A673 (cell line): ENCODE measurements at places on chromosomes 12 and 14.

- no peak for DNase-seq
Observed at GRCh38 chr14:100658181-100658886, 68.4 kb upstream of the DLK1 start.

GRCh38 chr12:82461836-82462235 lies 103.5 kb downstream of the METTL25 start:
- peak; percentile 3 for DNase-seq

- DNase-seq = no peak
Observed at GRCh38 chr12:2231956-2232355, 179.2 kb downstream of the CACNA1C start.

DNA sequence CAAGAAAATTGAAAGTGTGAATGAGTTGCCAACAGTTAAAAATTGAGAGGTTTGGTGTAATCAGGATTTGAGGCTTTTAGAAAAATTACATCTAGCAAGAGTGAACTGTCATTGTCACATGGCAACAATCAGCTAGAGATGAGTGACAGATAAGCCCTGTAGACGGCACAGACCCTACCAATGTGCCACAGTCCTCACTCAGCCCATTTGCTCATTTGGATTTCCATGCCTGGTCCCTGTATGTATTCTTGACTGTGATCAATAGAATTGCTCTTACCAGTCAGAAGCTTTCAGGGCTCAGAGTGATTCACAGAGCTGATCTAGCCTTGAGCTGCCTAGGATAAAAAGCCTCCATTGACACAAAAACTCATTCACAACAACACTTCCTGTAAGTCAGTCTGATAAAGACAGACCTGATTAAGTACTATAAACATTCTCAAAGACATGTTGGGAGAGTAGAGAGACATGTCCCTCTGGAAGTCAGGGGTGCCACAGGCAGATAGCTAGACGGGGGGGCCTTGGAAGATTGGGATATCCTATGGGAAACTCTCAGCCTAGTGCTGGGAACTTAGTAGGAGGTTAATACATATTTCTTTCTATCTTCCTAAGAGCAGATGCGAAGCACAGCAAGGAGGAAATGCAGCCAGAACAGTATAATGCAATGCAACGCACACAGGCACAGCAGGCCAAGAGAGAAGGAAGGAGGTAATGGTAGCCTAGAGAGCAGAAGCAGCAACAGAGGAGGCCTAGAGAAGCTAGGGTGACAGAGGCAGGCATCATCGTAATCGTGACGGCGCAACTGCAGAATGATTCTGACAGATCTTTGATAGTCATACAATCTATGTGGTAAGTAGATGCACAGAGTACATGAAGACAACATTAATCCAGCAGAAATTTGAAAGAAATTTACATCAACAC lies 2.0 kb upstream of the PELI2 start:
- DNase-seq = no peak

DNA sequence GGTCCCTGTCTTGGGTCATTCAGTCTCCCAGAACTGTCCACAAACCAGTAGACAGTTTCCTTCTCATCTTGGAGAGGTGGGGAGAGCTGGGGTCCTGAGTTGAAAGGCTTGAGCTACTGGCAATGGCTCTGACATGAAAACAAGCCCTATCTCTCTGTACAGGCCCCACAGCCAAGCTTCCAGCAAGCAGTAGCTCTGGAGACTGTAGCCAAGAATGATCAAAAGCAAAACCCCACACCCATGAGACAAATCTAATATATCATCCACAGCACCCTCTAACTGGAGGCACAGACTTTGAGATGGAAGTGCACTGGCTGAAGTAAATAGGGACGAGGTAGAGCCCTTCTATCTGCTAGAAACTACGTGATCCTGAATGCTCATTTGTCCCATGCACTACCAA lies 40.9 kb downstream of the RERG start:
- DNase-seq = no peak

DNA sequence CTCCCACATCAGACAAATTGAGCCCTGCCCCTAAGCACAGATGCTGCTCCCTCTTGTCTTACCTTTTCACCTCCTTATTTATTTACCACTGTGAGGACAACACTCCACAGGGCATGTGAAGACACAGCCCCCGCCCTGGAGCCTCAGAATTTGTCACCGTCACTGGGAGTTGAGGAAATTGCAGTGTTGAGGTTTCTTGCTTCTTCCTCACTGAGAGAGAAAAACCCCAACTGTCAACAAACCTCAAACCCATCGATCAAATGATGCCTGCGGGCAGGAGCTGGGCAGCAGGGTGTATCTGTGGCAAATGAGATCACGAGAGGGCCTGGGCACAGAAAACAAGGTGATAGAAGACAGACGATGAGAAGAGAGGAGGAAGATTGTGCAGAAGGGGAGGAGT lies 30.5 kb upstream of the PLEKHG3 start:
- no peak for DNase-seq

DNA sequence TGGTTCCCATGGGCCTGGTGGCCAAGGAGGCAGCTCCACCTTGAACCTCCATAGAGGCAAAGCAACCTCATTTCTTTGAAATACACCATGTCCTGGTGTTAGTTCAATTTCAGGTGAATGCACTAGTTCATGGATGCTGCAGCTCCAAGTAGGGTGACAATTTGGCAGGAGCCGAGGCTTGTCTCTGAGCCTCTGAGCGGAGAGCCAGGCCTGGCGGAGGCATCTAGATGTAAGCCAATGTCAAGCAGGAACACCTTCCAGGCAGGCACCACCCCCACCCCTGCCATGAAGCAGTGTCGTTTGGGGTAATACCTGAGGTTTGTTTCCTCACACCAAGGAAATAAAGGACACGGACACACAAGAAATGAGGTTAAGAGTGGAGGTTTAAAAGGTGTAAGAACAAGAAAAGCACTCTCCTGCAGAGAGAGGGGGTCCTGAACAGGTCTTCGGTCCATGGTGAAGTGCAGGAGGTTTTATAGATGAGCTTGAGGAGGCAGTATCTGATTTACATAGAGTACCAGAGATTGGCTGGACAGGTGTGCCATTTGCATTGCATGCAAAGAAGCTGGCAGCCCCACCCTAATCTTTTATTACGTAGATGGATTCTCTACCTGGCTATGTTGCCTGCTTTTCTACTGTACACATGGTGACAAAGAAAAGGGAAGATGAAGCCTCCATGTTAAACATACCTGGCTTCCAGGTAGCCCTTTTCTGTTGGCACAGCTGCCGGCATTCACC lies 60.3 kb downstream of the RIN3 start:
- DNase-seq = no peak

GRCh38 chr12:54991991-54992375 lies 7.4 kb upstream of the TESPA1 start:
- DNase-seq = no peak

DNA sequence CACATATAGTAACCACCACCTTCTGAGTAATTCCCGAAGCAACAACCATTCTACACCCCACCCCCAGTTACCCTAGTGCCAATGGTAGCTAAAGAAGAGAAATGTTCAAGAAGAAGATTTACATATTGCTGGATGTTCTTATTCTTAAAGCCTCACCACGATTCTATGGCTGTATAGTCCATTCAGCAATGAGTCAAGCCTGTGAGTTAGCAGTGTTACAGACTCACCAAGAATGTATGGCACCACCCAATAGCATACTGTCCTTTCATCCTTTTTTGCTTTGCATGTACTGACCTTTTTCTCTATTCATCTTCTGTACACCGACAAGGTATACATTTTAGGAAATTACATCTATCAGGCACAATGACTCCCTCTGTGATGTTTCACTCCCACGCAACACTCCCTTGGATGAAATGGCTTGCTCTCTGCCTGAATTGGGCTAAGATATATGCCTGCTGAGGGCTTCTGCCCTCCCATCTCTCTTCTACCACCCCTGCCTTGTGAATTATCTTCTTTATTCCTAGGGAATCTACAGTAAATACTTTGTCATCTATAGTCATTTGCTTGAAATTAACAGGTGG lies 945.8 kb downstream of the DIO2 start:
- no peak for DNase-seq

DNA sequence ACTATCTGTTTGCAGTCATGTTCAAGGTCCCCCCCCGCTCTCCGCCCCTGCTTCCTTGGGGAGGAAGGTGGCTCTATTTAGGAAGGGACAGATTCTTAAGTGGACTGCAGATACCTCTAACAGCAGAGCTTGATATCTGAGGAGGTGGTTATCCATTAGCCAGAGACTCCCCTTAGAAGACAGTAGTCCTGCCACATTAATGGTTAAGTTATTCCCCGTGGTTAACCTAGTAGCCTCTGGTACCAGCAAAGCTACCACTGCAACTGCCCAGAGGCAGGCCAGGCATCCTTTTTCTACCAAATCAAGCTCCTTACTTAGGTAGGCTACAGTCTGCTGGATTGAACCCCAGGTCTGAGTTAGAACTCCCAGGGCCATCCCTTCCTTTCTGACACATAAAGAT lies 162.1 kb upstream of the AVPR1A start:
- DNase-seq = no peak

- no peak for DNase-seq
Observed at GRCh38 chr14:56905282-56905681, 95.0 kb upstream of the OTX2 start.

GRCh38 chr12:104498211-104498801 lies 41.6 kb downstream of the CHST11 start:
- no peak for DNase-seq

DNA sequence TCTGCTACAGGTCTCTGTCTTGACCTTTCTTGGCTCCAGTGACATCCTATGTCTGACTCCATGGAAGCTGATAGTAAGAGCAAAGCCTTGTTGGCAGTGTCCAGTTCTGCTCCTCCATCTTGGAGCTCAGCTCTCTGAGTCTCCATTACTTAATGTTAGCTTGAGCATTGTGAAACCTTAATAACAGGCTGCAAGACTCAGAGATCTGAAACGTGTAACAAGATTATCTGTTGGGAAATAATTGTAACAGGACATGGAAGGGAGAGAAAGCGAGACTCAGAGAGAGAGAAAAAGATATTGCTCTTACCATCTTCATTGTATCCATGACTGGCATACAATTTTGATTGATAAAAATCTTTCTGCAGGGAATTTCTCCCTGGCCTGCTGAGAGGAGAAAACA lies 1365.7 kb downstream of the AACS start:
- peak; percentile 65 for DNase-seq

DNA sequence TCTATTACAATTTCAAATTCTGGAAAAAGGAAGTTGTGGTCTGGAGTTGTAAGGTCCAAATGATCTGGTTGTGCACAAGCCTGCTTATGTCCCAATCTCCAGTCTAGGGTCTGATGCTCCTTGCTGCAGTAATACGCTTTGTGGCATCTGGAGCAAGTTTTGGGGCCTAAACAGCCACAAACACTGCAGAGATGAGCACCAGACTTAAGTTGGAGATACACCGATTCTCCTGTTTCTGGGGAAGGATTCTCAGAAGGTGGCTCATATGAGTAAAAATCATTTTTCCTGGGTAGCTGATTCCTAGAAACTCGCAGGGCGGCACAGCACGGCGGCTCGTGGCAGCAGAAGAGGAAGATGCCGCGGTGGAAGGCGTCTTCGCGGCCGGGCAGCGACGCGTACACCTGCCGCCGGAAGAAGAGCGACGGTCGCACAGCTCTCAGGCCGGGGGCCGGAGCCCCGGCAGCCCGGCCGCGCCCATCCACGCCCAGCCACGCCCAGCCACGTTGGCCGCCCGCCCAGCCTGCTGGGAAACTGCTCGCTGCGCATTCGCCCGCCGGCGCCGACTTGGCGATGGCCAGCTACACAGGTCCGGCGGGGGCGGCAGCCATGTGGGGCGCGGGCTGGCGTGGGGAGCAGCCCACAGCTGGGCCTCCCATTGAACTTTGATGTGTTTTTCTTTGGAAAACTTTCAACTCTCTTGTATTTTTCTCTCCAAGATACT lies 129.0 kb downstream of the ASCL4 start:
- peak; percentile 28 for DNase-seq

DNA sequence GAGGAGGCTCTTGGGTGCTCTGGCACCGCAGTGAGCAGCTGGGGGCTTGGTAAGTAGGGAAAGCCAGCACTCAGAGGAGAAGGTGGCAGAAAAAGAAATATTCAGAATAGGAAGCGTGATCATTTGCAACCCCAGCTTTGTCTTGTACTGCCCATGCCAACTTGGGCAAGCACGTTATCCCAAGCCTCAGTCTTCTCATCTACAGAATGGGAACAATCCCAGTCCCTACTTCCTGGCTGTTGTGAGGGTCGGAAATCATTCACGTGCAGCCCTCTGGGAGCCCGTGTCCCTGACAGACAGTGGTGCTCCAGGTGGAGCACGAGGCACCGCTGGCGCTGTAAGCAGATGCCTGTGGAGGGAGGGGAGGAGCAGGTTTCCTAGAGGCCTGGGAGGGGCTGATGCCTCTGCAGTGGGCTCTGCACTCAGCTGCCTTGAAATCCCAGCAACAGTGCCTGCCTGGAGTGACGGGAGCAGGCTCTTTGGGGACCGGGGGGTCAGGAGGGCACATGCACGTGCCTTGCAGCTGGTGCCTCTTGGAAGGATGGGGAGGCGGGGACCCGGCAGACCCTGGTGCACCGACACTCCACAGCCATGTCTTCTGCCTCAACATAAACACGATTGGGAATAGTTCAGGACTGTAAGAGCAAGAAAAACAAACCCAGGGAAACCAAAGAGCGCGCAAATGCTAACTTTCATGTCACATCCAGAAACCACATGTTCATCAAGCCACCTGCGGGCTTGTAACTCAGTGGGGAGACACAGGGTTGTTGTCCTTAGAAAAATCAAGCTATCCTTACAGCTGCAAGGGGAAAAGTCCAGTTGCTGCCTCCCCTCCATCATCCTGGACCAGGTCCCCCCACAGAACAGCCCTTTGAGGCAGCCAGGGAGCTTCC lies 86.5 kb upstream of the DIO3 start:
- DNase-seq = no peak

GRCh38 chr14:52741865-52742264 lies 11.9 kb downstream of the STYX start:
- DNase-seq = no peak
